Kidney (tissue), 22 donors: ENCODE measurements at places on chromosomes 4 and X. TPM values are rescaled to one million over a fixed set of nuclear protein-coding genes. Genes with fewer than 3 reads are reported as not detected.

- H3K27me3 ChIP-seq: no peaks in the 10 kb centered on the region
- H3K4me1 ChIP-seq: no peaks in the 10 kb centered on the region
- H3K27ac ChIP-seq: no peak overlapping the region
These were observed 14.2 kb upstream of the CCDC149 start for GRCh38 chr4:24927049-24927448.

DNA sequence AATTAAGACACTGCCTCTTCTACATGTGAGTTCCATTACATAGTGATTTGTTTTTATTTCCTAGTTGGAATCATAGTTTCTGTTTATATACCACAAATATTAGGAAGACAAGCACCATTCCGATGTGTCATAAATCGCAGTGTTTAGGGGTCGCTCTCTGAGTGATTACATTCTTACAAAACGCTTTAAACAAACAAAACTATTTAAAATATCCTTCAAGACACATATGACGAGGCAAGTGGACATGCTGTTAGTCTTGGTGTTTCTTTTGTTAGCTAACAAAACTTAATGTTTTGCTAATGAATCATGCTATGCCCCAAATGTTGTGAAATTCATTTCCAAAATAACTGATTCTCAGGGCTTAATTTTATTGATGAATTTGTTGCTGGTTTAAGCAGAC is 1219.3 kb upstream of the PRKX start:
- DNase-seq: no peak
- H3K36me3 ChIP-seq: no peaks in the 10 kb centered on the region
- no peaks in the 10 kb centered on the region for H3K27me3 ChIP-seq
- H3K27ac ChIP-seq: no peak overlapping the region
- H3K4me1 ChIP-seq: no peaks in the 10 kb centered on the region
- H3K4me3 ChIP-seq: no peak overlapping the region

DNA sequence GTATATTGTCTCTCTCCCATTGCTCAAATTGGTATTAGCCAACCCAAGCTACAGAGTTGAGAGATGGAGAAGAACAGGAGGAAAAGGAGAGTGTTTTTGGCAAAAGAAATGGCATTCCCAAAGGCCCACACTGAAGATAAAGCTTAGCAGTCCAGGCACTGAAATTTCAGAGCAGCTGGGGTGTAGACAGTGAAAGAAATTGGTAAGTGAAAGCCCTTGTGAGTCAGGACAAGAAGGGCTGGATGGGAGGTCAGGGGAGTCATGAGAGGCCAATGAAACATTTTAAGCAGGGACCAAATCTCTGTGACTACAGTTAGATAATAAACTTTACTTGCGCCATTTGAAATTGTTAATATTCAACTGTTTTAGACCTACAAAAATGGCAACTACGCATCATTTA is 177.7 kb downstream of the ADAMTS3 start:
- H3K4me3 ChIP-seq: no peak overlapping the region
- no peaks in the 10 kb centered on the region for H3K36me3 ChIP-seq
- no peak overlapping the region for H3K27ac ChIP-seq
- no peaks in the 10 kb centered on the region for H3K4me1 ChIP-seq
- no peaks in the 10 kb centered on the region for H3K27me3 ChIP-seq
- DNase-seq: no peak

DNA sequence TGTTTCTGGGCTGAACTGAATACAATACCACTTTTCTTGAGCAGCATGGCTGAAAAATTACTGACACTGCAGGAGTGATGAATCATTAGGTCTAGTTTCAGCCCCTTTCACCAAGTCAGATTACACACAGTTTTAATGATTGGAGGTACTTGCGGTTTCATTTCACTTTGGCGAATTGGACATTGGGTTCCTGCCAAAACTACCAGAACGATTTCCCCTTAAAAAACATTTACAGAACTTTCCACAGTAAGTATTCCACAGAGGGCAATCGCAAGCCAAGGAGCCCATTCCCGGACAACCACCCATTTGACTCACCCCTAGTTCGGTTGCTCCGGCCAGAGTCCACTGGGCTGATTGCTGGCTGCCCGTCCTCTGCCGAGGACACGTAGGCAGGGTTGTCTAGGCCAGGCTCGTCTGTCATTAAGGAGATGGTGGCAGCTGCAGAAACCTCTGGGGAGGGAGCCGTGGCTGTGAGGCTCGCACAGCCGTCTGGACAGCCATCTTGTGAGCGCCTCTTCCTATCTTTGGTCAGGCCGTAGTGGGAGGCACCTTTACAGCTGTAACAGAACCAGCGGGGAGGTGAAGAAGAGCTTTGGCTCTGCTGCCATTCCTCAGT is 83.5 kb downstream of the LNX1 start:
- no peak overlapping the region for H3K4me3 ChIP-seq
- peaks cover 12% of the 10 kb centered on the region for H3K36me3 ChIP-seq
- peak overlapping the region; percentile 13 for H3K27ac ChIP-seq
- DNase-seq: no peak
- H3K27me3 ChIP-seq: no peaks in the 10 kb centered on the region

- no peak overlapping the region for H3K27ac ChIP-seq
- H3K4me3 ChIP-seq: no peak overlapping the region
- no peaks in the 10 kb centered on the region for H3K27me3 ChIP-seq
- H3K36me3 ChIP-seq: no peaks in the 10 kb centered on the region
- no peak for DNase-seq
- H3K4me1 ChIP-seq: no peaks in the 10 kb centered on the region
These were observed 102.9 kb upstream of the PAQR3 start for GRCh38 chr4:79042079-79042674.

- no peak overlapping the region for H3K27ac ChIP-seq
- H3K27me3 ChIP-seq: no peaks in the 10 kb centered on the region
- DNase-seq: no peak
- H3K36me3 ChIP-seq: no peaks in the 10 kb centered on the region
- no peak overlapping the region for H3K4me3 ChIP-seq
These were observed 1.4 kb upstream of the ADGRL3 start for GRCh38 chr4:61198686-61199085.

GRCh38 chr4:113555868-113556267 is 205.7 kb downstream of the CAMK2D start:
- no peak overlapping the region for H3K4me3 ChIP-seq
- H3K27ac ChIP-seq: no peak overlapping the region
- no peaks in the 10 kb centered on the region for H3K27me3 ChIP-seq
- no peak for DNase-seq
- H3K36me3 ChIP-seq: no peaks in the 10 kb centered on the region

DNA sequence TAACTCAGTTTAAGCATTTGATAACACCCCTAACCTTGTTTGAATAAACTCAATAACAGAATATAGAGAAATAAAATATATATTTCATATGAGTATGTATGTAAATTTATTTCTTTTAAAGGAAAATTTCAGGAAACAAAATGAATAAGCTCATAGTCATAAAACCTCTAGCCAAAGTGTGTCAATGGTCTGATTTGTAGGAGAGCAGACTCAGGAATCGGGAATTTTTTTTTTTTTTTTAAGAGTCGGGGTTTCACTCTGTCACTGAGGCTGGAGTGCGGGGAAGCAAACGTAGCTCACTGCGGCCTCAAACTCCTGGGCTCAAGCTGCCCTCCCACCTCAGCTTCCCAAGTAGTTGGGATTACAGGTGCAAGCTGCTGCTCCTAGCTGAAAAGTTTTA is 2.4 kb downstream of the PKD2 start:
- peaks cover 5% of the 10 kb centered on the region for H3K4me1 ChIP-seq
- no peaks in the 10 kb centered on the region for H3K27me3 ChIP-seq
- no peak for DNase-seq

DNA sequence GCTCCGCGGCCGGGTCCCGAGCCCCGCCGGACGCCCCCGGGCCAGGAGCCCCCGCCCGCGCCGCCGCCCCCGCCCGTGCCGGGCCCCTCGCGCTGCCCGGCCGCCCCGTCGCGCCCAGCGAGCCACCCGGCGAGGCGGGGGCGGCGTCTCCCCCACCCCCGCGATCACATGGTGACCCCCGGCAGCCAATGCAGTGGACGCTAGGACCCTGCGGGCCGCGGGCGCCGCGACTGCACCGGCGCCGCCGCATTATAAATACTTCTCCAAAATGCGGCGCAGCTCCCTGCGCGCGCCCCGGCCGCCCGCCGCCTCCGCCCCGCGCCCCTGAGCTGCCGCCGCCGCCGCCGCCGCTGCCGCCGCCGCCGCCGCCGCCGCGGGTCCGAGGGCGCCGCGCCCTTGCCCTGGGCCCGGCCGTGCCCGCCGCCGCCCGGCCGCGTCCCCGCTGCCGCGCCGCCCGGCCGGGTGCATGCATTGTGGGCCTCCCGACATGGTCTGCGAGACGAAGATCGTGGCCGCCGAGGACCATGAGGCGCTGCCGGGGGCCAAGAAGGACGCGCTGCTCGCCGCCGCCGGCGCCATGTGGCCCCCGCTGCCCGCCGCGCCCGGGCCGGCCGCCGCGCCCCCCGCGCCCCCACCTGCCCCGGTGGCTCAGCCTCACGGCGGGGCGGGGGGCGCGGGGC is at the start of gene NAT8L:
NAT8L (plus strand) TSS at position 282 of the 680 bp plus-strand sequence; CDS start at position 467, 185 bp downstream.
- H3K4me1 ChIP-seq: no peaks in the 10 kb centered on the region
- H3K27ac ChIP-seq: no peak within 1 kb of the TSS
- no peaks in the 10 kb centered on the region for H3K36me3 ChIP-seq
- peak; percentile 60 for DNase-seq
- no peak within 1 kb of the TSS for H3K4me3 ChIP-seq

USP26 gene
- total RNA-seq: not detected

MMRN1 gene
- total RNA-seq: 28.9 TPM

SPANXD gene
- not detected for total RNA-seq

ADGRL3 gene
- 8.9 TPM for total RNA-seq

PRRG1 gene
- 23.4 TPM for total RNA-seq

CFAP99 gene
- total RNA-seq: 1.7 TPM

PRKG2 gene
- total RNA-seq: 1.4 TPM
